Caco-2 (cell line): ENCODE measurements at places on chromosomes 3 and 15. TPM values are rescaled to one million over a fixed set of nuclear protein-coding genes. Genes with fewer than 3 reads are reported as not detected.

GOLGA6B gene
- not detected in 2 replicates for total RNA-seq

SLC22A14 gene
- total RNA-seq, result 0.14 and 0.23 TPM in 2 replicates

GOLGA6A gene
- total RNA-seq, result not detected in 2 replicates

MED12L gene
- 21.5 and 22.9 TPM in 2 replicates for total RNA-seq

- H3K36me3 ChIP-seq, result no peaks in the 10 kb centered on the region
- H3K27me3 ChIP-seq, result no peaks in the 10 kb centered on the region
- no peak for DNase-seq
- H3K4me3 ChIP-seq, result no peak overlapping the region
Measured at GRCh38 chr3:110859336-110859735, 212.3 kb upstream of the NECTIN3 start.

DNA sequence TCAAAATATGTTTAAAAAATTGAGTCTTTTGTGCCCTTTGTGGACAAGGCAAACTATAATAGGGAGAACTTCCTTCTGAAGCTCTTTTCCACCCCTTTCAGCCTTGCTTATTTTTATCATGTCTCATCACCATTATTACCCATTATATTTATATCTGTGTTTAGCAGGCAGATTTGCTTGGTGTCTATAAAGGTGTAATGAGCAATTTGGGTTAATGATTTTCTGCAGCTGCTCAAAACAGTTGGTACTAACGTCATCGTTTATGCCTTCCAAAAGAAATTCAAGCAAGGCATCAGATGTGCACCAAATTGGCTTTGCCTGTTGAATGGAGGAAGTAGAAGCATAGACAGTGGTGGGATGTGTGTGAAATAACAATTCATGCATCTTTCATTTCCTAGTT lies 483.7 kb upstream of the SGO1 start:
- H3K27me3 ChIP-seq, result no peaks in the 10 kb centered on the region
- H3K4me1 ChIP-seq, result no peaks in the 10 kb centered on the region
- no peak overlapping the region for H3K27ac ChIP-seq
- no peaks in the 10 kb centered on the region for H3K36me3 ChIP-seq
- no peak for DNase-seq
- no peak overlapping the region for H3K4me3 ChIP-seq

DNA sequence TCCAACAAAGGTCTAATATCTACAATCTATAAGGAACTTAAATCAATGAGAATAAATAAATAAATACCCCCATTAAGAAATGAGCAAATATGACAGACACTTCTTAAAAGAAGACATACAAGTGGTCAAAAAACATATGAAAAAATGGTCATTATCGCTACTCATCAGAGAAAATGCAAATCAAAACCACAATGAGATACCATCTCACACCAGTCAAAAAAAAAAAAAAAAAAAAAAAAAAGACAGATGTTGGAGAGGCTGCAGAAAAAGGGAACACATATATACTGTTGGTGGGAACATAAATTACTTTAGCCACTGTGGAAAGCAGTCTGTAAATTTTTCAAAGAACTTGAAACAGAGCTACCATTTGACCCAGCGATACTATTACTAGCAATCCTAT lies 31.6 kb upstream of the OR5H6 start:
- no peaks in the 10 kb centered on the region for H3K27me3 ChIP-seq
- no peak overlapping the region for H3K27ac ChIP-seq
- H3K4me1 ChIP-seq, result no peaks in the 10 kb centered on the region
- no peak overlapping the region for H3K4me3 ChIP-seq
- no peak for DNase-seq
- no peaks in the 10 kb centered on the region for H3K36me3 ChIP-seq

DNA sequence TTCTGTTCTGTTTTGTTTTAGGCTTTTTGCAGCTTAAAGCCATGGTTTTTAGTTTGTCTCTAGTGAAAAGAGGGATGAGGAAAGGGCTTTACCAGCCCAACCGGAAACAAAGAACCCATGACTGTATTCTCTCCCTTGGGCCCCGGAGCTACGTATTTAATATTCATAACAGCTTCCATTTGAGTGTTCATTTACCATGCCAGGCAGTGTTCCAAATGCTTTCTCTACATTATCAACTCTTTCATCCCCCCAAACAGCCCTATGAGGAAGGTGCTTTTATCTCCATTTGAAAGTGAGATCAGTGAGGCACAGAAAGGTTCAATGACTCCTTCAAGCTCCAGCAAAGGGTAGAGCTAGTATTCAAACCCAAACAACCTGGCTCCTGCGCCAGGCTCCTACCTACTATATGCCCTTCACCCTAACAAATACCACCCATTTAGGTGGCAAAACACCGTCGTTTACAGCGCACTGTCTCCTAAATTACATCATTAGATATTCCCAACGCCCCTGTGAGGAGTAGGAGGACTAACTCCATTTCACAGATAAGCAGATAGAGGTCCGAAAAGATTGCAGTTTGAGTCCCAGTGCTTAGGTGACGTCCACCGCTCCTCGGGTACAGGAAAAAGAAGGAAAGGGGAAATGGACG lies 27.9 kb downstream of the GTPBP8 start:
- H3K27ac ChIP-seq, result peak overlapping the region; percentile 93
- no peak for DNase-seq
- no peaks in the 10 kb centered on the region; the same call in 1 of the 2 replicates for H3K36me3 ChIP-seq

VEPH1 gene
- total RNA-seq, result 11.0 and 12.0 TPM in 2 replicates

DNA sequence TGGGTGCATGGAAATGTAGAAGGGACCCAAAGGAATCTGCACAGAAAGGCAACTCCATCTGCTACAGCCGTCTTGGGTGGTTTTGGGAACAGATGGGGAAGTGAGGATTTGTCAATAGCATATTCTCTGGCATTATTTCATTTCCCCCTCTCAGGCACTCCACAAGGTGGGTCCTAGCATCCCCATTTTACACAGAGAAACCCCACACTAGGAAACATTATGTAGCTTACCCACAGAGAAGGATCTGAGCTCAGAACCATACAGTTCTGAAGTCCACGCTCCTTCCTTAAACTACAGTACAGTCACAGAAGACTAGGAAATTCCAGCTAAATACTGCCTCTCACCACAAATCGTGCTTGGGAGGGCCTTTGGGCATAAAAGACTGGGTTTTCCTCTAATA lies 61.2 kb upstream of the CTNNB1 start:
- no peak overlapping the region for H3K4me3 ChIP-seq
- H3K36me3 ChIP-seq, result no peaks in the 10 kb centered on the region
- DNase-seq, result no peak
- no peaks in the 10 kb centered on the region for H3K4me1 ChIP-seq
- peak overlapping the region; percentile 21 for H3K27ac ChIP-seq

DNA sequence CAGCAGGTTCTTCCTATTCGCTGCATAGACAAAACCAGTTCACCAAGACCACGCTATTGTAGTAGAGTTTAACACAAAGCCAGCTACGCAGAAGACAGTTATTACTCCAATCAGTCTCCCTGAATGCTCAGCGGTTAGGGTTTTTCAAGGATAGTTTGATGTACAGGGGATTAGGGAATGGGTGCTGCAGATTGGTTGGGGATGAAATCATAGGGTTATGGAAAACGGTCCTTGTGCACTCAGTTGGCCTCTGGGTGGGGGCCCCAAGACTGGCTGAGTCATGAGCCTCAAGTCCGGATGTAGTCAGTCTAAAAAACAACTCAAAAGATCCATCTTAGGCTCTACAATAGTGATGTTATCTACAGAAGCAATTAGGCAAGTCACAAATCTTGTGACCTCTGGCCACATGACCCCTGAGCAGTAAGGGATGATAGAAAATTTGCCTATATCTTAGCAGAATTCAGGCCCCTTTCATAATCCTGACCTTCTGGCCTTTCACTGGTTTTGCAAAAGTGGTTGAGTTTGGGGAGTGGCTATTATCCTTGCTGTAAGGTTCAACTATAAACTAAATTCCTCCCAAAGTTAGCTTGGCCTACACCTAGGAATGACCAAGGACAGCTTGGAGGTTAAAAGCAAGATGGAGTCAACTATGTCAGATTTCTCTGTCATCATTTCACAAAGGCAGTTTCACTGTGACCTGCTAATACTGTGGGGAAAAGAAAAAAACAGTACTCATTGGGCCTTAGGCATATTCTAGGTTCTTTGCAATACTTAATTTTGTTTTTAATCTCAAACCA lies 57.7 kb downstream of the LIPC start:
- no peak overlapping the region for H3K27ac ChIP-seq
- DNase-seq, result no peak
- peaks cover 6% of the 10 kb centered on the region for H3K4me1 ChIP-seq
- H3K36me3 ChIP-seq, result no peaks in the 10 kb centered on the region
- H3K4me3 ChIP-seq, result no peak overlapping the region
- H3K27me3 ChIP-seq, result no peaks in the 10 kb centered on the region

GRCh38 chr15:69749797-69750196 lies 297.2 kb downstream of the RPLP1 start:
- no peaks in the 10 kb centered on the region for H3K4me1 ChIP-seq
- no peaks in the 10 kb centered on the region for H3K27me3 ChIP-seq
- H3K36me3 ChIP-seq, result no peaks in the 10 kb centered on the region
- H3K27ac ChIP-seq, result no peak overlapping the region
- DNase-seq, result no peak
- no peak overlapping the region for H3K4me3 ChIP-seq

SLC28A2 gene
- total RNA-seq, result 0.11 and 0.14 TPM in 2 replicates

SLC6A20 gene
- total RNA-seq, result 0.39 and 1.4 TPM in 2 replicates

DNA sequence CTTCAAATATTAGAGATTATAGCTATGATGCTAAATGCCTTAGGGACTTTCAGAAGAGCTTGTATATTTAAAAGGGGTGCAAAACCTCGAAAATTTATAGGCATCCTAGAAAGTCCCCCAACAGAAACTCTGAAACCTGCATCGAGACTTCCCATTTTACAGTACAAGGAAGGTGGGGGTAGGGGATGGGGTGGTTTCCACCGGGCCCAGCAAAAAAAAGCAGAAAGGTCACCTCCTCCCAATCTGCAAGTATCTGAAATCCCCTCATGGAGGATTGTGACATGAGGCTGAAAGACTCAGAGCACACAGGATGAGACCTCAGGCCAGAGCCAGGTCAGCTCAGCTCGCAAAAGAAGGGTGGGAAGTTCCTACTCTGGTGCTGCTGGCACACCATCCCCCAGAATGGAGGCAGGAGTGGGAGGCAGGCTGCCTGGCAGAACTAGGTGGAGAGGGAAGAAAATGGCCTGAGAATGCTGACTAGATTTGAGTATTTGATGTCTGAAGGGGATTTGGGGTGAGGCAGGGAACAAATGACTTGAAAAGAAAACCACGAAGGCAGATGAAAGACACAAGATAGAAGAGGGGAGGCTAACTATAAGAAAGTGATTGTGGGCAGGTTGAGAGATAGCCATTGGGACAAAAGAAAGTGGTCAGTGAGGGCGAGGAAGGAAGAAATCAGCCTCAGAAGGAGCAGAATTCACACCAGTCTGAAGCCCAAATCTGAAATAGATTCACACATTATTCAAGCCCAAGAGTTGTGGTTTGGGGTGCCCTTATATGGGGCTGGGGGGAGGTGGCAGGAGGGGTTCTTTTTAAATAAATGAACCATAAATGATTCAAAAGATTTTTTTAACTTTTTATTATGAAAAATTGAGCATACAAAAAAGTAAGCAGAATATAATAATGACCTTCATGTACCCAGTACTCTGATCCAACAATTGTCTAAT lies 22.5 kb upstream of the TSC22D2 start:
- H3K36me3 ChIP-seq, result no peaks in the 10 kb centered on the region
- H3K27ac ChIP-seq, result no peak overlapping the region
- no peak overlapping the region for H3K4me3 ChIP-seq

DNA sequence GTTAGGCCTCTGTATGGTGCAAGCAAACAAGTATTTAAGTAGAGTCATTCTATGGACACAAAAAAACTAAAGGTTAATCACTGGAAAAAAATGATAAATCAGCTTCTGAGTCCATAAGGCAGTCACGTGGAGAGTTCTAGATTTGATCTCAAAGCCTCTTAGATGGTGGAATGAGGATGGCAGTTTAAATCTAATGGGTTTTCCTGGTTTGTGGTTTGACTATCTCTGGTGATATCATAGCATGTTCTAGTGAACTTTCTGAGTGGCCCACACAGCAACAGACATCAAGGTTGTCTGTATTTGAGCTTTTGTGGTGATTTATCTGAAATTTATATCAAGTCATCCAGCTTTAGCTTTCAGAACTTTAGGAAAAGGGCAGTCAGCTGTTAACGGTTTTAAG lies 52.4 kb downstream of the ILDR1 start:
- no peak overlapping the region for H3K27ac ChIP-seq
- no peaks in the 10 kb centered on the region for H3K36me3 ChIP-seq
- H3K27me3 ChIP-seq, result no peaks in the 10 kb centered on the region
- H3K4me1 ChIP-seq, result peaks cover 16% of the 10 kb centered on the region; the same call in 1 of the 2 replicates
- DNase-seq, result no peak
